WTC11 (cell line): ENCODE measurements at places on chromosomes 3 and 15. TPM values are rescaled to one million over a fixed set of nuclear protein-coding genes. Genes with fewer than 3 reads are reported as not detected.

- no peak overlapping the region for H3K4me3 ChIP-seq
- no peak overlapping the region for H3K27ac ChIP-seq
- H3K27me3 ChIP-seq: 0 out of 2 replicates have a peak, but pooled peaks cover 2% of the 10 kb centered on the region
- DNase-seq: no peak
These were observed 93.1 kb downstream of the DLG1 start for GRCh38 chr3:197205265-197205664.

GRCh38 chr3:10357592-10358308 lies 36.8 kb upstream of the SEC13 start:
- H3K27me3 ChIP-seq: no peaks in the 10 kb centered on the region
- DNase-seq: no peak
- no peak overlapping the region for H3K4me3 ChIP-seq
- H3K36me3 ChIP-seq: peaks cover 6% of the 10 kb centered on the region

DNA sequence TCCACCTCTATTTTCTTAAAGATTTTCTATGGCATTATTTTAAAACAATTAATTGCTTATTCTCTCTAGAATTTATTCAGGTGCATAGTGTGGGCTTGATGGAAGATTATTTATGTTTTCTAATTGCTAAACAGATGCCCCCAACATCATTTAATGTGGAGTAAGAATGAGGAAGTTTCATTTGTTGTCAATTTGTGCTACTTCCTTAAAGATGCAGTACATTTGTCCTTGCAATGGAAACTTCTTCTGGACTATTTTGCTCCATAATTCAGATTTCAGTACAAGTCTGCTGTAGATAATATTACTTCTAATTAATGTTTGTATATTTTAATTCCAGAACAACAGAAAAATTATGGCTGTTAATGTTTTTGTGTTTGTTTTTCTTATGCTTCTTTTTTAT lies 104.8 kb downstream of the TGFBR2 start:
- no peak overlapping the region for H3K27ac ChIP-seq
- H3K4me3 ChIP-seq: no peak overlapping the region

DNA sequence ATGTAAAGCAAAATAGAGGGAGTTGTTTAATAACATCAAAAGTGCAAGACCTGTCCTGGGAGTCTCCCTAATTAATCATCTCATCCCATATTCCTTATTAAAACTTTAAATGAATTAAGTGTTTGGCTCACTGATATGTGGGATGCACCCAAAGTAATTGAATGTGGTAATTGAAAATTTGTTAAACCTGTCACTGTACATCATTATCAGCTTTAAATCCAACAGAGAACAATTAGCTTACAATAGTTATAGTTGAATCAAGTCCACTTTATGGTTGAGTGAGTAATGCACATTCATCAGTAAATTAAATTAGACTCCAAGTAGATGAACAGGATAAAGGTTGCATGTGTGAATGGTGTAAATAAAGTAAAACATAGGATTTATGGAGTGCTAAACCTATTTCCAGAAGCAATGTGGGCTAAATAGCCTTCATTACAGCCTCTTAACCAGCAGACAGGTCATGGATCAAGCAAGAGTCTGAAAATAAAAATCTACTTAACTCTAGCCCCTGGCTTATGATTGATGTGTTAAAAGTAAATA lies 608.2 kb upstream of the CCDC54 start:
- no peak overlapping the region for H3K4me3 ChIP-seq
- no peak overlapping the region for H3K27ac ChIP-seq
- H3K4me1 ChIP-seq: 0 out of 2 replicates have a peak, but pooled peaks cover 3% of the 10 kb centered on the region
- no peaks in the 10 kb centered on the region; the same call in 1 of the 2 replicates for H3K27me3 ChIP-seq

- no peak overlapping the region for H3K4me3 ChIP-seq
- no peak for DNase-seq
- no peaks in the 10 kb centered on the region; the same call in 1 of the 2 replicates for H3K27me3 ChIP-seq
- peaks cover 6% of the 10 kb centered on the region for H3K4me1 ChIP-seq
- H3K36me3 ChIP-seq: no peaks in the 10 kb centered on the region
These were observed 150.2 kb upstream of the MLF1 start for GRCh38 chr3:158420654-158421396.

GRCh38 chr3:143934791-143935190 lies 36.8 kb upstream of the DIPK2A start:
- H3K36me3 ChIP-seq: no peaks in the 10 kb centered on the region
- no peaks in the 10 kb centered on the region for H3K4me1 ChIP-seq
- DNase-seq: no peak
- no peak overlapping the region for H3K27ac ChIP-seq
- H3K4me3 ChIP-seq: no peak overlapping the region

GRCh38 chr15:66369773-66370651 lies 13.5 kb upstream of the TIPIN start:
- peaks cover 15% of the 10 kb centered on the region for H3K4me1 ChIP-seq
- H3K27me3 ChIP-seq: no peaks in the 10 kb centered on the region
- peaks cover 7% of the 10 kb centered on the region; the same call in 1 of the 2 replicates for H3K36me3 ChIP-seq

- H3K36me3 ChIP-seq: no peaks in the 10 kb centered on the region
- peaks cover 3% of the 10 kb centered on the region for H3K4me1 ChIP-seq
- no peak for DNase-seq
- H3K27me3 ChIP-seq: no peaks in the 10 kb centered on the region
- no peak overlapping the region for H3K4me3 ChIP-seq
- H3K27ac ChIP-seq: no peak overlapping the region
These were observed 277.4 kb downstream of the ERC2 start for GRCh38 chr3:56190771-56191305.

DNA sequence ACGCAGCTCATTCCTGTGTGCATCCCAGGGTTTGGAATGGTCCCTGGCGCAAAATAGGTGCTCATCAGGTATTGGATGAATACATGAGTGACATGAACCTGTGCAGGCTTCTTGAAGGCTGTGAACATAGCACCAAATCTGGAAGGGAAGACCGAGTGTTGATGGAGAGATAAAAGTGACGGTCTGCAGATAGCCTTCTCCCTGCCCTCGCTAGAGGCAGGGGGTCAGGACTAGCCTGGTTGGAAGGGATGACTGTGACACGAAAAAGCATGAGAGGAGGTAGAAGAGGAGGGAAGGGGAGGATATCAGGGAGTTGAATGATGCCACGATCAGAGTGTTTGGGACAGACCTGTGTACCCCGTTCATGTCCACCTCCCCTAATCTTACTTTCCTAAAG lies 267.1 kb downstream of the XXYLT1 start:
- no peak overlapping the region for H3K27ac ChIP-seq
- H3K36me3 ChIP-seq: no peaks in the 10 kb centered on the region
- peaks cover 29% of the 10 kb centered on the region for H3K4me1 ChIP-seq
- no peak overlapping the region for H3K4me3 ChIP-seq

GRCh38 chr3:54659347-54659746 lies 268.5 kb downstream of the LRTM1 start:
- H3K27ac ChIP-seq: no peak overlapping the region
- no peak for DNase-seq
- peaks cover 22% of the 10 kb centered on the region for H3K36me3 ChIP-seq
- H3K4me3 ChIP-seq: no peak overlapping the region

DNA sequence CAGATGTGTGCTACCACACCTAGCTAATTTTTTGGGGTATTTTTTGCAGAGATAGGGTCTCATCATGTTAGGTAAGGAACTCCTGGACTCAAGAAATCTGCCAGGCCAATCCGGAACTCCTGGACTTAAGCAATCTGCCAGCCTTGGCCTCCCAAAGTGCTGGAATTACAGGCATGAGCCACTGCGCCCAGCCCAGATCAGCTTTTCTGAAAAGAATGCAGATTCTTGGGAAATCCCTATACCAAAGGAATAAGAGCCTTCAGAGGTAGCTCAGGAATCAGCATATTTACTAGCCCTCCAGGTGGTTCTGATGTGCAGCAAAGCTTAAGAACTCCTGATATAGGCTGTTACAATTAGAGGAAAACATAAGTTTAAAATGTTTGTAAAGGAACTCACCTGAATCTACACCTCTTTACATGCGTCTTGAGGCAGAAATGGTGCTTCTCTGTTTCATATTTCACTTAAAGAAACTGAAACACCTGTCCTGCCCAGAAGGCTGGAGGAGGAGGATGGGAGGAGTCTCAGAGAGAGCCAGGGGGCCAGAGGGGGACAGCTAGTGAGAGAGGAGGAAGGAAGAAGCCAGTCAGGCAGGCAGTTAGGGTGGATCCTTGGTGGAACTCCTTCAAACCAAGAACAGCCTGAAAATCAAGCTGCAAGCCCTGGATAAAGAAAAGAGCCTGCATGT lies at the start of gene XCR1:
TSS of gene XCR1 (minus strand) at position 463 of the 685 bp plus-strand sequence. CDS start 5,536 bp downstream, outside the sequence.
- no peaks in the 10 kb centered on the region for H3K4me1 ChIP-seq
- peaks cover 9% of the 10 kb centered on the region for H3K36me3 ChIP-seq
- no peak within 1 kb of the TSS for H3K4me3 ChIP-seq
- no peak within 1 kb of the TSS for H3K27ac ChIP-seq
- H3K27me3 ChIP-seq: peaks cover 6% of the 10 kb centered on the region; the same call in 1 of the 2 replicates
- DNase-seq: no peak

- no peak for DNase-seq
- H3K36me3 ChIP-seq: peaks cover 8% of the 10 kb centered on the region; the same call in 1 of the 2 replicates
- no peak overlapping the region; the same call in 1 of the 2 replicates for H3K27ac ChIP-seq
- peaks cover 9% of the 10 kb centered on the region for H3K4me1 ChIP-seq
- H3K4me3 ChIP-seq: no peak overlapping the region
These were observed 185.5 kb upstream of the KCNMB2 start for GRCh38 chr3:178350763-178351162.

FLNB gene
- total RNA-seq: 107 to 127 TPM (median 107 TPM) in 3 replicates

NRG4 gene
- total RNA-seq: 0.18 to 0.55 TPM in 2 of 3 replicates, not detected in the other

EEF1AKMT4 gene
- total RNA-seq: 11.3 to 11.8 TPM (median 11.4 TPM) in 3 replicates

HMCES gene
- total RNA-seq: 44.0 to 49.5 TPM (median 47.7 TPM) in 3 replicates

TGM4 gene
- not detected in 3 replicates for total RNA-seq

FHIT gene
- total RNA-seq: 2.6 to 8.0 TPM (median 7.1 TPM) in 3 replicates

EAF2 gene
- 5.3 to 7.6 TPM (median 7.0 TPM) in 3 replicates for total RNA-seq

RTP4 gene
- total RNA-seq: not detected in 3 replicates

SLC2A2 gene
- total RNA-seq: 0.16 TPM in 1 of 3 replicates, not detected in the others

ARGFX gene
- total RNA-seq: not detected in 3 replicates
